ENCODE measurements at places on chromosomes 2 and 18.
A peak's percentile ranks its signal among the peaks of the same experiment; 100 is the strongest.

- no peak for DNase-seq
These were observed 289.9 kb downstream of the SLC8A1 start for GRCh38 chr2:40161986-40162385.

DNA sequence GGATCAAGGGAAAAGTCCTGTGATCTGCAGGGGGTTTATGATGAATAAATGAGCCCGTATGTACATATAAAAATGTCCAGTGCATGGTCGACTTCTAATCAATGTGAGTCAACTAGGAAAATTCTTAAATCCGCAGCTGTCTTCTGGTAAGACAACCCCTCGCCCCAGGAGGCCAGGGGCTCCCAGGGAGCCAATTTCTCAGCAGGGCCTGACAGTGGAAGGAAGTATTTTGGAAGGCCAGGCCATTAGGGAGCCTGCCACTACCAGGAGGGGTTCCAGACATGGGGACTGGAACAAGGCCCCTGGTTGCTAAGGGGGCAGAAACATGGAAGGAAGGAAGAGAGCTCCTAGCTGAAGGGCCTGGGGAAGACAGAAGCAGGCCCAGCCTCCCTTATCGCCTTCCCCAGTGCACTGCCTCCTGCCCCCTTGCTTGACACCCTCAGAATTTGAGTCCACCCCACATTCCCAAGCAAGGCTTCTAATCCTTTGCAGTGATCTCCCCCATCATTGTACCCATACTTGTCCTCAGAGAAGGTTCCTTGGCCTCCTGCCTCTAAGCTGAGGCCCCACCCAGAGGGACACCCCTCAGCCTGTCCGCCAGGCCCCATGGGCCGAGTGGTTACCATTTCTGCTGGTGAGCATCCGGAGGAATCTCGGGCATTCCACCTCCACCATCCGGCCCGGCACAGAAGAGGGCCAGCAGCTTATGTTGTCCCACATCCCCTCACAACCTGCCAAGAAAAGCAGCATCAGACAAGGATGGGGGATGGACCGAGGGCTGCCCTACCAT lies 45.9 kb downstream of the SCTR start:
- no peak for DNase-seq

GRCh38 chr2:71669628-71670429 lies 216.5 kb downstream of the DYSF start:
- no peak for DNase-seq

GRCh38 chr2:179165356-179166000 lies 99.2 kb downstream of the SESTD1 start:
- no peak for DNase-seq

DNA sequence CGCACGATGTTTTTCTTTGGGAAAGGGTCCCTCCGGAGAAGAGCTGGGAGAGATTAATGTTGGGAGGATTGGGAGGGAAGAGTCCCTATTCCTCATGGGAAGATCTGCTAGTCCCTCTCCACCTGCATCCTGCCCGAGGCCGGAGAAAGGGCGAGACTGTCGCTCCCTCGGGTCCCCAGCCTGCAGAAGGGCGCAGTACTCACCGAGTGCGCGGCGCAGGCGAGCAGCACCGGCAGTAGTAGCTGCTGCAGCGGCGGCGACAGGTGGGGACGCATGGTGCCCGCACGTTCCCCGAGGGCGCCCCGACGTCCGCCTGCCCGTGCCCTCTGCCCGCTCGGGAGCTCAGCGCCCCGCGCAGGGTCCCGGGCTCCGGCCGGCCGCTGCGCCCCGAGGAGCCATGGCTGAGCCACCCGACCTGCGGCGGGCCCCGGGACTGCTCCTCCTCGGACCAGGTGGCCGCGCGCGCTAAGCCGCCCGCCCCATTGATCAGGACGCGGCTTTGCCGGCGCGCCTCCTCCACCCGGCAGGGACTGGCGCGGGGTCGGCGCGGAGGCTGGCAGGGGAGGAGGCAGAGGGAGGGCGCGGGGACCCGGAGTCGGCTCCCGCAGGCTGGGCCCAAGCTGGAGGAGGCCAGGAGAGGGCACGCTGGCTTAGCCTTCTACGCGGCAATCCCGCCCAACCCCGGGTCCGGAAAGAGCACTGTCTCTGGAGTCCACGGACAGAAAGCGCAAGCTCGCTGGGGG lies at the start of gene SCTR:
Gene SCTR (minus strand): TSS at position 532 of the 743 bp plus-strand sequence. CDS start 257 bp downstream, at position 275.
- DNase-seq = no peak

DNA sequence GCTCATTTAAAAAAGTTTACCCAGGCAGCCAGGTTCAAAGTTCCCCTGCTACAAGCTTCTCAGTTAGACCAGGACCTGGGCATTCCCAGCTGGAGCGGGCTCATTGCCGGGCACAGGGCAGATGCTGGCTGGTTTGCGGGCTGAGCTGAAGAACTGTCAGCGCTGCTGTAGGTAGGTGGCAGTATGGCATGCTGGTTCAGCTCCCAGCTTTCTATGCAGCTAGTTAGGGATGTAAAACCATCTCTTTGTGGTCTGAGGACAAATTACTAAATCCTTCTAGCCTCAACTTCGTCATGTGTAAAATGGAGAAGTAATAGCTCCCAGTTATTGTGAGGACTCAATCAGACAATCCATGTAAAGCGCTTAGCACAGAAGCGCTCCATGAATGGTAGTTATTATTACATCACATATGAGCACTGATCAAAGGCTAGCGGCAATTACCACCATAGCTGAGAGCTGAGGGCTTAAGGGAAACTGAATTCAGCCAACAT lies 2.4 kb upstream of the LDLRAD4 start:
- peak; percentile 56 for DNase-seq

- DNase-seq = no peak
These were observed 807 bp upstream of the CREB1 start for GRCh38 chr2:207528980-207529329.

GRCh38 chr2:202079310-202079709 lies 6.3 kb downstream of the KIAA2012 start:
- DNase-seq = no peak

Measured in NCI-H774 (cell line).